ENCODE measurements at places on chromosomes 1 and 21.
A peak's percentile ranks its signal among the peaks of the same experiment; 100 is the strongest.

DNA sequence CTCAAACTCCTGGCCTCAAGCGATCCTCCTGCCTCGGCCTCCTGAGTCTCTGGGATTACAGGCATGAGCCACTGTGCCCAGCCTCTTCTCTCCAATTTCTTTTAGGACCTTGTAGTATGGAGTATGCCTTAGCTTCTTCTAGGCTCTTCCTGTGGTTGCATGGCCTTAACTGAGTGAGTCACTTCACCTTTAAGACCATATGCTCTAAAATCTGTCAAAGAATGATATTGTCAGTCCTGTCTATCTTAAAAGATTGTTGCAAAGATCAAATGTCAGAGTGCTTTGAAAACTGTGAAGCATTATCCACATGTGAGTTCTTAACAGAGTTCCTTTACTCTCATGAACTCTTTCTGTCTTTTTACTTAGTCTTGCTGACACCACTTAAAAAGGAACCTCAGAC lies 37.2 kb downstream of the ATP2B4 start:
- no peak for DNase-seq

GRCh38 chr1:56803561-56804156 lies 15.5 kb downstream of the FYB2 start:
- DNase-seq, result no peak

DNA sequence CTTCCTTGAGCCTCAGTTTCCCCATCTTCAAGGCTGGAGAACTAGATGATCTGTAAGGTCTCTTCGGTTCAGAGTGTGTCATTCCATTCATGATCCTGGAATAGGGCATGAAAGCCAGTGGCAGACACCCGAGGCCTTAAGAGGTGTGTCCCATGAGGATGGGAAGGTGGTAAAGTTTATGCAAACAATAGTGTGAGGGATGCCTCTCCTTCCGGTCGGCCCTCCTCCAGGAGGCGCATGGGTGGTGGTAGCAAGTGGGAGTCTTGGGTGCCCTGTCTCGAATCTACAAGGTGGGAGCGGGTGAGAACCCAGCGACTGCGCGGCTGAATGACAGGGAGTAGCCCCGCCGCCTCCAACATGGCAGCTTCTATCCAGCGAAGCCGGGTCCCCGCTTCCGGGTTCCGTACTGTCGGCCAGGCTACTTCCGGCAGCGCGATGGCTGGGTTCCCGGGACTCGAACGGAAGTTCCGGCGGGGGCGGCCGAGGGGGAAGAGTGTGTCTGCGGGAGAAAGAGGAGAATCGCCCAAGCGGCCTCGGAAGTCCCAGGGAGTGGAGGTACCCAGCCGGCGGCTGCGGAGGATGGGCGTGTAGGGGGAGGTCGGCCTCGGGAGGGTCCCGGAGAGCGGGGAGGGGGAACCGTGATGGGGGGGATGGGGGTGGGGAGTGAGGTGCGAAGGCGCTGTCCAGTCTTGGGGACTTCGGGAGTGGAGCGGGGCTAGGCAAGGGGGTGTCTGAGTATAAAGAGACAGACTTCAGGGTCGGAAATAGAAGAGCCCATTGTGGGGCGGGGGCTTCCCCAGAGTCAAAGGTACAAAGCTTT lies at the start of gene LYPLA2:
Gene LYPLA2 (plus strand): TSS at position 450 of the 820 bp plus-strand sequence. CDS start 1,538 bp downstream, outside the sequence.
- DNase-seq, result peak; percentile 89

GRCh38 chr1:5571861-5572401 lies 420.3 kb downstream of the NPHP4 start:
- no peak for DNase-seq

DNA sequence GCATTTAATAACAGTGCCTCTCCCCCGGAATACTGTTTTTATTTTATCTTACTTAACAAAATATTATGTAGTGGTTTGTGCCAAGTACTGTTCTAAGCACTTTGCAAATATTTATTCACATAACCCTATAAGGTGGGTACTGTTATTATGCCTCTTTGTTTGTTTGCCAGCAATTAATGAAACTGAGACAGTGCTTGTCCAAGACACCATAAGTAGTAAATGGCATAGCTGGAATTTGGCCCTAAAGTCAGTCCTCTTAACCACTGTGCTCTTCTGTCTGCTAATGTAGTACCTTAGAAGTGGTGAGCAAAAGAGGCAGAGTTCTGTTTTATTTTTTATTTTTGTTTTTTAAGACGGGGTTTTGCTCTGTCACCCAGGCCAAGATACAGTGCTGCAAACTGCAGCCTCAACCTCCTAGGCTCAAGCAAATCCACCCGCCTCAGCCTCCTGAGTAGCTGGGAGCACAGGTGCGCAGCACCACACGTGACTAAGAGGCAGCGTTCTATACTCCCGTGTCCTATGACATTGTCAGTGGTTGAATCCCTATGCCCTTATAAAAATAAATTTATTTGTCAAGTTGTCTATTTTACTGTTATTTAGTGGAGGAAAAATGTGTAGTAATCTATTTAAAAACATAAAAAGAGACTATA lies 165.8 kb downstream of the CLEC20A start:
- DNase-seq, result no peak

DNA sequence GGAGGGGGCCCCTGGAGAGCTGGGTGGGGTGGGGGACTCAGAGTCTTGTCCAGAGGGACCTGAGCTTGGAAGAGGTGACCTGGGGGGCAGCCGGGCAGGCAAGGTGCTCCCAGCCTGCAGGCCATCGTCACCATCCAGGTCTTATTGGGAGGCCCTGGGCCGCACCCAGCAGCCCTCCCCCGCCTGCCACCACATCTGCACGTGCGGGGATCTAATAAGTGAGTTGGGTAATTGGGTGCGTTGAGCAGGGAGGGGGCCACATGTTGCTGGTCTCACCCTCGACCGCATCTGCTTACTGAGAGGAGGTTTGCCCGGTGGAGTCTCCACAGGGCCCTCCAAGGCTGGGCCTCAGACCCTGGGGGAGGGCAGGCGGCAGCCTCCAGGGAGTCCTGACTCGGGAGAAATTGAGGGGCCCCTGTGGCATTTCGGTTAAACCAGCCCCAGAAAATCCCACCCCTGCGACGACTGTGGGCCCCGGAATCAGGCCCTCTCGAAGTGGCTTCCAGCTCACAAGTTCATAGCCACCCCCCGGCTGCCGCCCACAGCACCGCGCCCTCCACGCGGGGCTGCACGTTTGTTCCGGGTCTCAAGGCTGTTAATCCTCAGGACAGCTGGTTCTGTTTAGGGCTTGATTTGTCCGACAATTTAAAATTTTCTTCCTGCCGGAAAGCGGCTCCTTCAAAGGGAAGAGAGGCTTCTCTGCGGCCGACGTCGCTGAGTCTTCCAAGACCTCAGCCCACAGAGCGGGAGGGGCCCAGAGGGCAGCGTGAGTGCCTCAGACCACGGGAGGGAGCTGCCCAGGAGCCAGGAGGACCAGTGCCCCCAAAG lies 14.7 kb upstream of the COL6A2 start:
- no peak for DNase-seq

GRCh38 chr1:18484276-18484675 lies 3.5 kb downstream of the KLHDC7A start:
- no peak for DNase-seq

GRCh38 chr1:25690396-25690956 lies 73.9 kb downstream of the MAN1C1 start:
- no peak for DNase-seq

DNA sequence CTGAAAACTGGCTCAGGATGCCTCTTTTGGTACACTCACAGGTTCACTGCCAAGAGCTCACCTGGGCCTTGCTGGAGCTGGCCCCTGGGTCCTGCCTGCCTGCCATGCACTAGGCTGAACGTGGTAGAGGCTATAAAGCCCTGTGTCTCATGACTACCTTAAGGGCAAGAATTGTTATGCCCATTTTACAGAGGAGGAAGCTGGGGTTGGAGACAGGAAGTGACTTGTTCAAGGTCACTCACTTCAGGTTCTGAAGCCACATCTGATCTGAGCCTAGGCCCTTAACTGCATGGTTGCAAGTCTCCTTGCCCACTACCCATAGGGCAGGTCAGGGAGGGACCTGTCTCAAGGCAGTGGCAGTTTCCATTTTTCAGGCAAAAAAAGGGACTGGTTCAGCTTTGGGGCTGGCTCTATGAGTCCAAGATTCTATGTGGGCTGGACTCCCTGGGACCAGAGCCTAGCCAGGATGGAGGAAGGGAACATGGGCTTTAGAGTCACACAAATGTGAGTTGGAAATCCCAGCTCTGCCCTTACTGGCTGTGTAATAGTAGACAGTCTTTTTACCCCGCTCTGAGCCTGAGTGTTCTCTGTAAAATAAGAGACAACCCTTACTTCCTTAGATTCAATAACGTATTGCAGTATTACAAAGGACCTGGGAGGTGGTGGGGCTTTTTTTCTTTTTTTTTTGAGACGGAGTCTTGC lies 7.8 kb downstream of the STK40 start:
- no peak for DNase-seq

DNA sequence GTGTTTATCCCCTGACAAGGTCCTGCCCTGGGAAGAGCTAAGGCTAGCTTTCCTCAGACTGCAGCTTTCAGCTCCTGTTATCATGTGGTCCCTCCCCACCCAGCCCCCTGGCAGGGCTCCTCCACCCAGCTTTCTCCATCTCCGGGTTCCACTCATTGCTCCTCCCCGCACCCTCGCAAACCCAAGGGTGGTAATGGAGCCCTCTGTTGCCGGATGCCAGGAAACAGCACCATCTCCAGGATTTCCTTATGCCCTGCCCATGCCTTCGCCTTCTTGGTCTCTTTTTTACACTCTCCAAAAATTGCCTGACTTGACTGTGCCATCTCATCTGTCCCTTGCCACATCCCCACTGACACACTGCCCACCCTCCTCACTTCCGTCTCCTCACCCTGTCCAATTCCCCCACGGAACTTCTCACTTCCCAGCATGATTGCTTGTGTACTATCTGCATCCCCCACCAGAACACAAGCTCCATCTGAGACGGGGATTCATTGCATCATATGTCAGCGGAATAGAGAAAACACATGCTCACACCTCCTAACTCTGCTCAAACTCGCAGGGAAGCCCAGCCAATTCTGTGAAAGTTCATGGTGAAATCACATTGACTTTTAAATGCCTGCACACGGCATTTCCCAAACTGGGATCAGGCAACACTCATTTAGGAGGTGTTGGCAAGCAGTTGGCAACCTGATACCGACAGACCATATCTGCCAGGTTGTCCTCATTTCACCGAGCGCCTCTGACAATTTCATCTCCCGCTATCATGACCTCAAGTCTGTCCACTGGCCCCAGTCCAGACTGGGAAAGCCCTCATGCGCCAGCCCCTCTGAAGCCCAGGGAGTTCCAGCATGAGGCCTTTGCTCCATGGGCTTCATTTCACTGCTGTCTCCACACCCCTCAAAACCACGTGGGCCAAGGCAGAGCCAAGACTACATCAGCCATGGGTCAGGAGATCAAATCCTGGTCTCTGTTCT lies 201.1 kb downstream of the MATN1 start:
- DNase-seq, result no peak

- no peak for DNase-seq
Observed at GRCh38 chr1:203993256-203993655, 79.7 kb upstream of the SOX13 start.

- no peak for DNase-seq
Observed at GRCh38 chr1:193703655-193704054, 517.2 kb upstream of the B3GALT2 start.

- no peak for DNase-seq
Observed at GRCh38 chr1:19557609-19558051, 72.3 kb upstream of the CAPZB start.

GRCh38 chr1:59565611-59566410 lies 248.9 kb upstream of the HOOK1 start:
- DNase-seq, result no peak

GRCh38 chr1:30444401-30444800 lies 279.0 kb downstream of the MATN1 start:
- no peak for DNase-seq

GRCh38 chr1:1752636-1753606 lies 25.3 kb downstream of the NADK start:
- DNase-seq, result no peak

DNA sequence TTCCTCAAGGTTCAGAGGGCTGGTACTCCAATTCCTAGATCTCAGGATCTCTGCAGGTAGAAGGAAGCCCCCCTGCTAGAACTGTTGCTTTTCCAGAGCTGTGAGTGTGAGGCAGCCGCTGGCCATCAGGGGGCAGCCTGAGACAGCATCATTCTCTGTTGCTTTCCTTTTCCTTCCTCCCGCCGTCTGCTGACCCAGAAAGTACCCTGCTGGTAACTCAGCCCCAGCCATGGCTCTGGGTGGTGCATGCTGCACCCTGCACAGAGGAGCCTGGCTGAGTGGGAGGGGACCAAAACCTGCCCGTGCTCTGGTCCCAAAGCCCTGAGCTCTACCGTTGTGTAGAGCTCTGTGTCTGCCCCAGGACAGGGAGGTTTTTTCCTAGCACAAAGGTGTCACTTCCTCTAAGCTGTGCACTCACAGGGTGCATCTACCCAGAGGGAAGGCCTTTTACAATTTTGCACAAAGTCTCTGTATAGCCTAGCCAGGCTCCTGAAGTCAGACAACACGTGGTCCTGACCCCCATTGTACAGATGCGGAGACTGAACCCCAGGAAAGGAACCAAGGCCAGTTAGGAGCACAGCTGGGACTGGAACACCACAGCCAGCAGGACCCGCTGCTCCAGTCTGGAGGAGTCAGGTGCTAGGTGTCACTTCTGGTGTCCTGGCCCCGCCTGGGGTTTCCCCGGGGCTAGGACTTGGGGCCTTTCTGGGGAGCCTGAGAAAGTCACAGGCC lies 5.6 kb upstream of the FAM131C start:
- peak; percentile 78 for DNase-seq

DNA sequence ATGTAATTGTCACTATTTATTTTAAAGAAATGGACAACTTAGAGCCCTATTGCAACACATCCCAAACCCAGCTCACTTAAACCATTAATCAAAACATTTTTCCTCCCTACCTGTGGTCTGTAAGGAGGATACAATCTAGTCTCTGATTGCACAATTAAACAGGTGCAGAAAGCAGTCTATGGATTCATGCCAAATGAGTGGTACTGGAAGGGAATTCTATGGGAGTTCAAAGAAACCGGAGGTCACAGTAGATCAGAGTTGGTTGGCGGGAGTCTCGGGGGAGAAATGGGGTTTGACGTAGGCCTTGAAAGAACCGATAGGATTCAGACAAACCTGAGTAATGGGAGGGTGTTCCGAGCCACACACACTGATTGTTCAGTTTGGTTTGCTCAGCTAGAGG lies 314.9 kb downstream of the KIF26B start:
- DNase-seq, result no peak

DNA sequence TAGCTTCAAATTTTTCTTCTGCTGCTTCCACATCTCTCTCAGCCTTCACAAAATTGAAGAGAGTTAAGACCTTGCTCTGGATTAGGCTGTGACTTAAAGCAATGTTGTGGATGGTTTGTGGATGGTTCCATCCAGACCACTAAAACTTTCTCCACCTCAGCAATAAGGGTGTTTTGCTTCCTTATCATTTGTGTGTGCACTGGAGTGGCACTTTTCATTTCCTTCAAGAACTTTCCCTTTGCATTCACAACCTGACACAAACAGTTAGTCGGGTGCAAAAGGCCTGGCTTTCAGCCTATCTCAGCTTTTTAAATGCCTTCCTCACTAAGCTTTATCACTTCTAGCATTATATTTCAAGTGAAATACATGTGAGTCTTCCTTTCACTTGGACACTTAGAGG lies 30.3 kb downstream of the DENND1B start:
- no peak for DNase-seq

DNA sequence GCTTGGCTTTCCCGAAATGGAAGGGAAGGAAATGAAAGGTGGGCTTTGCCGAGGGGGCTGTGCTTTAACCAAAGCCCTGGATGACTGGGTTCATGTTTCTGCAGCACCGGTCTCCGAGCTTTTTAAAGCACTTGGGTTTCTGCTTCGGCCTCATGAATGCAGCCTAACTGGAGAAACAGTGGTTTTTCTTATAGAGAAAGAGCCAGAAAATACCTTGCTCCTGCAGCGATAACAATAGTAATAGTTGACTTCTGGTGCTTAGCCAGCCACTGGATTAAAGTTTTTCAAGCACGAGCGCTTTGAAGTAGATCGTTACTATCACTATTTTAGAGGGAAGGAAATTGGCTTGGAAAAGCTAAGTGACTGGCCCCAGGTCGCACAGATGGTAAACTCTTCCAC lies 500 bp upstream of the DOCK7 start:
- no peak for DNase-seq

Data from activated naive CD4-positive, alpha-beta T cell treated with Interleukin-2 at 50 U/mL for 16 hours (primary cell).